Islet precursor cell (in vitro differentiated cells): ENCODE measurements at places on chromosomes 12 and 14.

DNA sequence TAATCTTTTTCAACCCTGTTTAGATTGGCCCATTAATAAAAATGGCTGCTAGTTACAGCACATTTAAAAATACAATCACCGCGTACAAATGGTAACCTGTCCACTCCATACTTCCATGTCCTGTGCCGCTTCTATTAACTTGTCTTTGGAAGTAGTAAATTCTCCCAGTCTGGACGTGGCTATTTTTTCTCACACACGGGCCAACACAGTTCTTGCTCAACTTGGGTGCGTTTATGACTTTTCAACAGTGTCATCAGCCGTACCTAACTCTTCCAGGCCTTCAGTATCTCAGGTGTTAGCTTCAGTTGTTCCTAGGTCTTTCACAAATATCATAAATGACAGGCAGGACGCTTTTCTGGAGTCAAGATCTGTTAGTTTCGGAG is 475 bp upstream of the PCNX1 start:
- DNase-seq, result no peak

GRCh38 chr12:66047411-66048021 is 83.0 kb downstream of the LLPH start:
- DNase-seq, result no peak

GRCh38 chr14:51382506-51382905 is 142.5 kb downstream of the TMX1 start:
- peak; percentile 71 for DNase-seq

DNA sequence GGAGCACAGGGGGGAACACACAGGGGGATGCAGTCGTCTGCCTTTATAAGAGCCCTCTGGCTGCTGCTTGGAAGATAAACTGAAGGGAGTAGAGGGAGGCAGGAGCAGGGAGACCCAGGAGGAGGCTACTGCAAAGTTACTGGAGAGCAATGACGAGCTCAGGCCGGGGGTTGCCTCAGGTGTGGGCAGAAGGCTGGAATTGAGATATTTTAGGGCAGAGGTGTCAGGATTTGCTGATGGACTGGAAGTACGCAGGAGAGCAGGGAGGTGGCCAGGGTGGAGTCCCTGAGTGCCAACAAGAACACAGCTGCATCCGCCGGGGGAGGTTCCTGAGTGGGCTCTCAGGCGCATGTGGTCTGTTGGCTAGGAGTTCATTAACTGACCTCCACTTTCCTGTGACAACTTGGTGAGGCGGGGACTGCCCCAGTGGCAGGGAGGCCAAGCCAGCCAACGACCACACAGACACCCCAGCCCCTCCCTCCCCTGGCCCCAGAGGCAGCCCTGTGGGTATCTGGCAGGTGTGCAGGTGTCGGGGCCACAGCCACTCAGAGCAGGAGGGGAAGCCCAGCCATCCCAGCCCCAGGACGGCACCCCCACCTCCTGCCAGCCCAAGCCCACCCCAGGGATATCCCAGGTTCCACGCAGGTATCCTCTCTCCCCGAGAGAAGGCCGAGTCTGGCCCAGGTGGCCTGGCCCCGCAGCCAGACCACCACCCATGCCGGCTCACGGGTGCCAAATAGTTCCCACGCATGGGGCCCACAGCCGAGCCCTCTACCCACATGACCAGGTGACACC is 85.4 kb downstream of the NCOR2 start:
- no peak for DNase-seq

DNA sequence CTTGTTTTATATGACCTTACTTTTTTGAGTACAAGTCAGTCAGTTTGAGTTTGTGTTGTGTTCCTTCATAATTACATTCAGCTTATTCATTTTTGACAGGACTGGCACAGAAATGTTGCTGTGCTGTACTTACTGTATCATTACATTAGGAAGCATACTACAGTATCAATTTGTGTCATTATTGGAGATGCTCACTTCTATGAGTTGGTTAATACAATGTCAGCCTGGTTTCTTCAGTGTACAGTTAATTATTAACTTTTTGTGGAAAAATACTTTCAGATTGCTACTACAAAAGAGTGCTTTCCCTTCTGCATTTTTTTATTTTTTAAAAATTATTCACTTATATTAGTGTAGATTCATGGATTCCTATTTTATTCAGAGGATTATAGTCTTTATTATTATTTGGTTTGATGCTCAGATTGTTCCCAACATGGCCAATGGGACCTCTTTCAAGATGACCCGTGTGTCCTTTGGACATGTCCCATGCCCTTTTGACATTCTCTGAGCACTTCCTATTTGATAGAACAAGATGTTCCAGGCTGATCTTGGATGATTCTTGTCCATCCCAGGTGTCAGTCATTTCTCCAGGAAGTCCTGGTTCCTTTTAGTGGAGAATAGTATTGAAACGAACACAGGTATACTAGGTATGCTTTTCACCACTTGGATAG is 66.6 kb downstream of the MON2 start:
- no peak for DNase-seq

- DNase-seq, result no peak
Observed at GRCh38 chr14:61733972-61734371, 28.2 kb upstream of the SNAPC1 start.

GRCh38 chr14:90649083-90649482 is 167.1 kb downstream of the TTC7B start:
- DNase-seq, result no peak

GRCh38 chr12:98401427-98401826 is 114.0 kb upstream of the TMPO start:
- DNase-seq, result peak; percentile 49

- no peak for DNase-seq
Observed at GRCh38 chr14:67077921-67078320, 111.3 kb upstream of the GARIN2 start.

- no peak for DNase-seq
Observed at GRCh38 chr12:6358881-6359280, 16.5 kb downstream of the SCNN1A start.

DNA sequence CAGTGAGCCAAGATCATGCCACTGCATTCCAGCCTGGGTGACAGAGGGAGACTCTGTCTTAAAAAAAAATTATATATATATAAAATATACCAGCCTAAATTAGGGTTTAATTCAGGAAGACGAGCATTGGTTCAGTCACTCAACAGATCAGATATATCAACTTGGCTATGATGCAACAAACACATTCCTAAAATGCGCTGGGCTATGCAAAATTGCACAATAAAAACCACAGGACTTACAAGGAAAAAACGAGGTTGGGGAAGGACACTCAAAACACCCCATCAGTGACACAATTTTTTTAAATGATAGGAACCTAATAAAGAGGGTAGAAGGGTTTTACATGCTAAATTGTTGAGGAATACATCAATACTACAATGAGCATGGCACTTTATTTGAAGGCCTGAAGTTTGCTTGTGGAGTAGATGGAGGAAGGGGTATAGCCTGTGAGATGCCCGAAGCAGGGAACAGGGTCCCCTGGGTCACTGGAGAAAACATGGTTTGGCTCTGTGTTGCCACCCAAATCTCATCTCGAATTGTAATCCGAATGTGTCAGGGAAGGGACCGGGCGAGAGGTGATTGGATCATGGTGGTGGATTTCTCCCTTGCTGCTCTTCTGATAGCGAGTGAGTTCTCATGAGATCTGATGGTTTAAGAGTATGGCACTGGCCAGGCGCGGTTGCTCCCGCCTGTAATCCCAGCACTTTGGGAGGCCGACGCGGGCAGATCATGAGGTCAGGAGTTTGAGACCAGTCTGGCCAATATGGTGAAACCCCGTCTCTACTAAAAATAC is 71.2 kb downstream of the TNFAIP2 start:
- DNase-seq, result no peak

DNA sequence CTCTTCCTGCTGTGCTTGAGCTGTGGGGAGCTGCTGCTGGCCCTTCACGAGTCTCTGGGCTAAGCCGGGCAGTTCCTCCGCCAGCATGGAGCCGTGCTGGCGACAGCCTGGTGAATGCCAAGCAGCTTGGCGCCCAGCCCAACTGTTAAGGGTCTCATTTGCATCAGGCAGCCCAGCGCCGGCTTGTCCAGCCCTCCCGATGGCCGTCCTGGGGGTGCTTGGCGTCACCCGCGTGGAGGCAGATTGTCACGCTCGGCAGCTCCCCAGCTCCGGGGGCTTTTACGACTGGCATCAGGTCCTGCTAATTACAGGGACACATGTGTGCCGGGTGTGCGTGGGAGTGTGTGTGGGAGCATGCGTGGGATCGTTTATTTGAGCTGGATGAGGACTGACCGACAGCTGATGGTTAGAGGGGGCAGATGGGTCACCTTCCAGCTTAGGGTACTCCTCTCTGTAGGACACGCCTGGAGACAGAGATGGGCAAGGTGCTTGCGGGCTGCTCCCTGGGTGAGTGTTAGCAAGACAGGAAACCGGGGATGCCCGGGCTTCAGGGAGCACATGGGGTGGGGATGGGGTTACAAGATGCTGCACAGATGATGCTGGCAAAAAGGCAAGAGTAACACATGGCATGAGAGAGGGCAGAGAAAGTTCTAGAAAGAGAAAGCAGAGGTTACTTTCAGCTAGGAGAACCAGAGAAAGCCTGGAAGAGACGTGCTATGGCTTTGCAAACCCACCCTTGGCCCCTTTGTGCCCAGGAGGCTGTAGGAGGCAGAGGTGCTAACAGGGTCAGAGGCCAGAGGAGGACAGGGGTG is 64.1 kb downstream of the KIF26A start:
- no peak for DNase-seq

GRCh38 chr14:80425686-80426085 is 214.4 kb upstream of the DIO2 start:
- DNase-seq, result no peak

GRCh38 chr14:75543253-75543652 is 21.0 kb downstream of the BATF start:
- peak; percentile 21 for DNase-seq

DNA sequence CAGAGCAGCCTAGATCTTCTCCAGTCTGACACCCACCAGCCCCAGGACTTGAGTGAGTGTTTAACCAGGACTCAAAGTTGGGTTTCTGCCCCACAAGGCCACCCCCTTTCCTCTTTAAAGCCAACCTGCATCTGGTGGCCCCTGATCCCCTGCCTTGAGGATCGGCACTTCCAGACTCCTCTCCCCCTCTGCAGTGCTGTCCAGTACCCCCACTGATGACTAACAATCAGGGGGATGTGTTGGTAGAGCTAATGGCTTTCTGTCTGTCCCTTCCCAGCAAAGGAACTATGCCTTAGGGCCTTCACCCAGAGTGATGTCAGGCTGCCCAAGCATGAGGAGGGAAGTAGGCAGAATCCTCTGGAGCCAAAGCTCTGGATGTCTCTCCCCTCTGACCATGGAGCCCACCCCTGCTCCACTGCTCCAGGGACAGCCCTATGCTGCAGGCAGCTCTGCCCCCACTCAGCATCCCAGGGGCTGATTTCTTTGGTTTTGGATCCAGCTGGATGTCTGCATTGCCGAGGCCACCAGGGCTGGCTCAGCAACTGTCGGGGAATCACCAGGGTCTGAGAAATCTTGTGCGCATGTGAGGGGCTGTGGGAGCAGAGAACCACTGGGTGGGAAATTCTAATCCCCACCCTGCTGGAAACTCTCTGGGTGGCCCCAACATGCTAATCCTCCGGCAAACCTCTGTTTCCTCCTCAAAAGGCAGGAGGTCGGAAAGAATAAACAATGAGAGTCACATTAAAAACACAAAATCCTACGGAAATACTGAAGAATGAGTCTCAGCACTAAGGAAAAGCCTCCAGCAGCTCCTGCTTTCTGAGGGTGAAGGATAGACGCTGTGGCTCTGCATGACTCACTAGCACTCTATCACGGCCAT is 42.9 kb downstream of the DAD1 start:
- peak; percentile 80 for DNase-seq
